ENCODE measurements at places on chromosomes 1 and 21.

DNA sequence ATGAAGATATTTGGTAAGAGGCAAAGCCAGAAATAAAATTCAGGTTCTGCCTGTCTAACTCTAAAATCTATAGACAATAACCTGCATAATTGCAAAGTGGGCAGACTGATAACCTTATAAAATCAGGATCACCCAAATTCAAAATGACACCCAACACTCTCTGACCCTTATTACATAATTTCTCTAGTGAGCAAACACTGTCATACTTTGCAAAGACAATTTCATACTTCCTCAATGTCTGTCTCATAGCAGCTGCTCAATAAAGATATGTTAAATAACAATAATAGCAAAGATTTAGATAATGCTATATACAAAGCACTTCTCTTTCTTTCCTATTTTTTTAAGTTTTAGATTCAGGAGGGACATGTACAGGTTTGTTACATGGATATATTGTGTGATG is 118.5 kb downstream of the UCHL5 start:
- no peak for DNase-seq

DNA sequence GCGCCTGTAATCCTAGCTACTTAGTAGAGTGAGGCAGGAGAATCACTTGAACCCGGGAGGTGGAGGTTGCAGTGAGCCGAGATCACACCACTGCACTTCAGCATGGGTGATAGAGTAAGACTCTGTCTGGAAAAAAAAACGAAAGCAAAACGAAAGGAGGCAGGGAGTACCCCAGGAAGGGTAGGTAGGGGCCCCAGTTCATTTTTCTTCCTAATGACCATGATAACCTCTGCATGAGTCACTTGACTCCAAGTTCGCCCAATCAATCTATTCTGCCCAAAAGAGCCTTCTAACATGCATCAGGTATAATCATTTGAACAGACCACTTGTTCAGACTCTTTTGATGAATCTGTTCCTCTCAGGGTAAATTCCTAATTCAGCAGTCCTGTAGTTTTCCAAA is 13.2 kb upstream of the TMEM201 start:
- no peak for DNase-seq

DNA sequence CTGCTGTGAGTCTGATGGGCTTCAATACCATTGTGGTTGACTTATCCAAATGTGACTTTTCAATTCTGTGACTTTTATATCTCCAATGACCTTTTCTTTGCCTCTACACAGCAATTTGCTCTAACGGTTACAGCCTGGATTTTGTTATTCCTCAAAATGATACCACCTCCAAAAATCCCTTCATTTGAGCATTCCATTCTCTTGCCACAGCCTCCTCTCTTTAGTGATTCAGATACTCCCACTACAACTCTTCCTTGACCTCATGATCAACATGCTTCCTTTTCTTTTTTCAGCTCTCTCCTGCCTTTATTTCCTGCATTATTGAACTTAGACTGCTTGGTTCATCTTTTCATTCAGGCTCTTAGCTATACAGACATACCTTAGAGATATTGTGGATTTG is 16.6 kb upstream of the IL19 start:
- no peak for DNase-seq

DNA sequence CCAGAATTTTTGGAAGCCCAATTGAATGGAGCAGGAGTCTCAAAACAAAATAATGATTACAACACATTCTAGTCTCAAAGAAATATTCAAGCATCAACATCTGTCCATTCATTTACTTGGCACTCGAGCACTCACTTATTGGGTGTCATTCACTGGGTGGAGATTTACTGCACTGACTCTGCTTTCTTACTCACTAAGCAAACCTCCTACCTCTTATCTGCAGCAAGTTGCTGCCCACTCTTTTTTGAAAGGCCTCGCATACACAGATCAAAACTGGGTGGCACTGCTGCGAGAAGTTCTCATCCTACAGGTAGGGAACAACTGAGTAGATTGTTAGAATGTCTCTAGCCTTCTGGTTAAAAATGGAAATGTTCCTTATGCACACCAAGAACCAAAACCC is 18.0 kb downstream of the RHBDL2 start:
- DNase-seq = no peak

GRCh38 chr1:76668046-76668445 is 199.2 kb upstream of the ST6GALNAC5 start:
- DNase-seq = no peak

DNA sequence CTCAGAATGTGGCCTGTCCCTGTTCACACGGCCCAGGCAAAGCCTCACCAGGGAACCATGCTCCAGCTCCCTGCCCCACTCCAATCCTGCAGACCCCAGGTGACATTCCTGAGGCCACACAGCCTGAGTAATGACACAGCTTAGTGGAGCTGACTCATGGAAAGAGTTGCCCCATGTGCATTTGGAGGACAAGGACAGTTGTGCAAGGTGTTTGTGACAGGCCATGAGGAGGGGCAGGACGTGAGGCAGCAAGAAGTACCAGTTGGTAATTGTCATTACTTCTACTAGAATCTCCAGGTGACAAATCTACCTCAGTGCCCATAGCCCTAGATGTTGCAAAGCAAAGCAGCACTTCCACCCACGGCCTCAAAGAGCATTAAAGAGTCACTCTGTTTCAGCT is 15.2 kb downstream of the PRR9 start:
- DNase-seq = no peak

GRCh38 chr1:231575472-231575871 is 47.0 kb downstream of the TSNAX start:
- DNase-seq = no peak

GRCh38 chr1:226492426-226493137 is 56.0 kb upstream of the STUM start:
- DNase-seq = no peak

DNA sequence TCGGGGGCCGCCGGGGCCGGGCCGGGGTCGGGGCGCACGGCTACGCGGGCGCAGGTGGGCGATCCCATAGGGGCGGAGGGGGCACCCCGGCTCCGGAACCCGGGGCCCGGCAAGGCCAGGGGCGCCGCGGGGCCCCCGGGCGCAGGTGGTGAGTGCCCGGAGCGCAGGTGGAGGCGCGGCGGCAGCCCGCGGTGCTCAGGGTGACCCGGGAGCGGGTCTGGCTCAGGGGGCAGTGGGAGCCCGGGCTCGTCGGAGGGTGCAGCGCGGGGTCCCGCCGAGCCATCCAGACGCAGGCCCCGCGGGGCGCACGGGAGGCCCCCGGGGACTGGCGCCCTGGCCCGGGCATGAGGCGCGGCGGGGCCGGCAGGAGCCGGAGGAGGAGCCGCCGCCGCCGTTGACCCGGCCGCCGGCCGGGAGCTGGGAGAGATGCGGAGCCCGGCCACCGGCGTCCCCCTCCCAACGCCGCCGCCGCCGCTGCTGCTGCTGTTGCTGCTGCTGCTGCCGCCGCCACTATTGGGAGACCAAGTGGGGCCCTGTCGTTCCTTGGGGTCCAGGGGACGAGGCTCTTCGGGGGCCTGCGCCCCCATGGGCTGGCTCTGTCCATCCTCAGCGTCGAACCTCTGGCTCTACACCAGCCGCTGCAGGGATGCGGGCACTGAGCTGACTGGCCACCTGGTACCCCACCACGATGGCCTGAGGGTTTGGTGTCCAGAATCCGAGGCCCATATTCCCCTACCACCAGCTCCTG is 489 bp downstream of the CELSR2 start:
- DNase-seq = no peak

DNA sequence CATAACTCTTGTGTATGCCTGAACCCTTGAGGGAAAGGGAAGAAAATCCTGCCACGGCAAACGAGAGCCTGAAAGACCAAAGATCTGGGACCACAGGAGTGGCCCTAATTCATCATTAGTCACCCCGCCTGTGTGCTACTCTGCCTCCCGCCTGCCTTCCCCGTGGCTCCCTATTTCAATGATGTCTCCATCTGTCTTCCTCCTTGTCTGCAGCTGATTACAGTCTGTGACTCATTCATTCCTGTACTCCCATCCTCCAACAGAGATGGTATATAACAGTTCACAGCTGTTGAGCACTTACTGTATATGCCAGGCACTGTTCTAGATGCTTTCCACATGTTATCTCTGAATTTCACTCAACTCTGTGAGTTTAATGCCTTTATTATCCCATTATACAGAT is 96.6 kb downstream of the SEC16B start:
- DNase-seq = no peak

Measured in thoracic aorta (tissue), 2 donors.